Aortic smooth muscle cell (primary cell): ENCODE measurements at places on chromosomes 12 and 14. TPM values are rescaled to one million over a fixed set of nuclear protein-coding genes. Genes with fewer than 3 reads are reported as not detected.

The FAIM2 gene
- 0.81 and 2.0 TPM in 2 replicates for total RNA-seq

The PZP gene
- total RNA-seq: under 0.01 TPM in 1 of 2 replicates, not detected in the other

The HOXC12 gene
- total RNA-seq: not detected in 2 replicates

The GNG2 gene
- 11.8 and 16.2 TPM in 2 replicates for total RNA-seq

The DLK1 gene
- not detected in 2 replicates for total RNA-seq

The CAPS2 gene
- 11.9 and 15.9 TPM in 2 replicates for total RNA-seq

The BICDL1 gene
- total RNA-seq: not detected in 2 replicates

The B4GALNT3 gene
- under 0.01 and 0.12 TPM in 2 replicates for total RNA-seq

The BHLHE41 gene
- 3.8 and 5.3 TPM in 2 replicates for total RNA-seq

The C1S gene
- 215 and 232 TPM in 2 replicates for total RNA-seq

The LALBA gene
- total RNA-seq: not detected in 2 replicates

The HELB gene
- total RNA-seq: 1.7 and 3.2 TPM in 2 replicates

The NFATC4 gene
- total RNA-seq: 32.8 and 34.5 TPM in 2 replicates

The LMO3 gene
- 0.40 and 0.99 TPM in 2 replicates for total RNA-seq

The DPY19L2 gene
- 1.4 and 2.0 TPM in 2 replicates for total RNA-seq

The MYF5 gene
- not detected in 2 replicates for total RNA-seq

The BCL2L14 gene
- total RNA-seq: 0.06 TPM in 1 of 2 replicates, not detected in the other

The PLCZ1 gene
- 0.06 and 0.13 TPM in 2 replicates for total RNA-seq

The AICDA gene
- total RNA-seq: not detected in 2 replicates

The TMEM233 gene
- 0.26 and 0.44 TPM in 2 replicates for total RNA-seq

The GALNT8 gene
- under 0.01 TPM in 1 of 2 replicates, not detected in the other for total RNA-seq

The PTPN11 gene
- 147 and 154 TPM in 2 replicates for total RNA-seq

The PAPLN gene
- total RNA-seq: 2.8 and 3.6 TPM in 2 replicates

The NANOG gene
- not detected in 2 replicates for total RNA-seq

The RFX4 gene
- total RNA-seq: not detected in 2 replicates

The FGF6 gene
- not detected in 2 replicates for total RNA-seq

The CISTR gene
- not detected in 2 replicates for total RNA-seq

The TSPAN11 gene
- total RNA-seq: 0.25 and 0.26 TPM in 2 replicates

The SDR9C7 gene
- total RNA-seq: not detected in 2 replicates

The MYO1A gene
- total RNA-seq: under 0.01 and 0.12 TPM in 2 replicates

The PLEKHG7 gene
- 0.13 TPM in 1 of 2 replicates, not detected in the other for total RNA-seq

The NUDT14 gene
- total RNA-seq: 10.3 and 16.1 TPM in 2 replicates

The RERGL gene
- 1.2 and 3.1 TPM in 2 replicates for total RNA-seq

The TTC8 gene
- total RNA-seq: 23.4 and 25.6 TPM in 2 replicates

The PTGER2 gene
- 6.7 and 11.6 TPM in 2 replicates for total RNA-seq

The POC1B gene
- total RNA-seq: 12.3 and 14.2 TPM in 2 replicates

The TNFAIP2 gene
- total RNA-seq: 65.9 and 69.1 TPM in 2 replicates

The OTX2 gene
- total RNA-seq: not detected in 2 replicates

The TPH2 gene
- total RNA-seq: not detected in 2 replicates
